ENCODE measurements at places on chromosomes 5 and 9.
A peak's percentile ranks its signal among the peaks of the same experiment; 100 is the strongest.

- DNase-seq, result peak; percentile 81
Measured at GRCh38 chr5:1140171-1140817, 28.4 kb upstream of the SLC12A7 start.

GRCh38 chr5:132391870-132392269 lies 22.4 kb downstream of the SLC22A5 start:
- no peak for DNase-seq

GRCh38 chr5:36055984-36056383 lies 10.7 kb downstream of the UGT3A2 start:
- no peak for DNase-seq

GRCh38 chr9:131153595-131153994 lies 28.2 kb downstream of the NUP214 start:
- no peak for DNase-seq

- DNase-seq, result no peak
Measured at GRCh38 chr5:78669331-78669730, 20.8 kb upstream of the LHFPL2 start.

DNA sequence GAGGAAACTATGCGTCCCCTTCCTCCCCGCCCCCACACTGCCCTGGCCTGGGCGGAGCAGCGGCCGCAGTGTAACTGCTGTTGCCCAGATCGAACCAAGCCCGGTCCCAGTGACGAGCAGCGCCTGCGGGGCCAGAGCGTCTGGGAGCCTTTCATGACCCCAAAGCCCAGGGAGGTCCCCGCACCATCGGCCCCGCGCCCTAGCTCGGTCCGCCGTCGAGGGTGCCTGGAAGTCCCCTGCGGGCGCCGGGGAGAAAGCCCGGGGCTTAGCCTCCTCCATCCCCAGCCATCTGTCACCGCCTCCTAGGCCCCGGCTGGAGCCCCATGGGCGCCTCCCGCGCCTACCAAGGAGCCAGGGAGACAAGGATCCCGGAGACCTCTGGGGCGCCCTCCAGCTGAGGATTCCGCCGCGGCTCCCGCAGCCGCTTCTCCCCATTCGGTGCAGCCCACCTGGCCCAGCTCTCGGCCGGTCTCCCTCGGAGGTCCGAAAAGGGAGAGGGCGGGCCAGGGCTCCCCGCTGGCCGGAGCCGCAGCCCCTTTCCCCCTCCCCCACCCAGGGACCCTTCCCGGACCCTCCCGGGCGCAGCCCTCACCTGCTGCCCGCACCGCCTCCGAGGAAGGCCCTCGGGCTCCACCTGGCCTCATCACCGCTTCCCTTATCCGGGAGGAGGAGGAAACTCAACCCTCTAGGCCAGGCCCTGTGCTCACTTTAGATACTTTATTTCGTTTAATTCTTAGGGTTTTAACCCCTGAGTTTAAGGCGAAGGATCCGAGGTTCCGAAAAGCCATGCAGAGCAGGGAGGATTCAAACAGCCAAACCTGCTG lies 45.6 kb downstream of the APTX start:
- no peak for DNase-seq

DNA sequence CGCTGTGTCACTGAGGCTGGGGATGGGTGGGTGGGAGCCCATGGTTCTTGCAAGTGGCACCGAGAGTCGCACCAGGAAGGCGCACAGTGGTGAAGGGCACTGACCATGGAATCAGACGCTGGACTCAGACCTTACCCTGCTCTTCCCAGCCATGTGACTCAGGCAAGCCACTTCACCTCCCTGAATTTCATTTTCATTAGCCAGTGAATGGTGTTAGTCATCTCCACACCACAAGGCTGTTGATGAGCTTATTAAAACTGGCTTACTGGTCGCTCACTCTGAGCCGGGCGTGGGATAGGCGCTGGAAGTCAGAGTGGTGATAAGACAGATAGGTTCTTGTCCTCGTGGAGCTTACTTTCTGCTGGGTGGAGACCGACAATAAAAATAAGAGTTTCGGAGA lies 25.1 kb downstream of the FGF18 start:
- peak; percentile 28 for DNase-seq

- DNase-seq, result peak; percentile 65
Measured at GRCh38 chr5:145237843-145238242, 597.3 kb downstream of the PRELID2 start.

DNA sequence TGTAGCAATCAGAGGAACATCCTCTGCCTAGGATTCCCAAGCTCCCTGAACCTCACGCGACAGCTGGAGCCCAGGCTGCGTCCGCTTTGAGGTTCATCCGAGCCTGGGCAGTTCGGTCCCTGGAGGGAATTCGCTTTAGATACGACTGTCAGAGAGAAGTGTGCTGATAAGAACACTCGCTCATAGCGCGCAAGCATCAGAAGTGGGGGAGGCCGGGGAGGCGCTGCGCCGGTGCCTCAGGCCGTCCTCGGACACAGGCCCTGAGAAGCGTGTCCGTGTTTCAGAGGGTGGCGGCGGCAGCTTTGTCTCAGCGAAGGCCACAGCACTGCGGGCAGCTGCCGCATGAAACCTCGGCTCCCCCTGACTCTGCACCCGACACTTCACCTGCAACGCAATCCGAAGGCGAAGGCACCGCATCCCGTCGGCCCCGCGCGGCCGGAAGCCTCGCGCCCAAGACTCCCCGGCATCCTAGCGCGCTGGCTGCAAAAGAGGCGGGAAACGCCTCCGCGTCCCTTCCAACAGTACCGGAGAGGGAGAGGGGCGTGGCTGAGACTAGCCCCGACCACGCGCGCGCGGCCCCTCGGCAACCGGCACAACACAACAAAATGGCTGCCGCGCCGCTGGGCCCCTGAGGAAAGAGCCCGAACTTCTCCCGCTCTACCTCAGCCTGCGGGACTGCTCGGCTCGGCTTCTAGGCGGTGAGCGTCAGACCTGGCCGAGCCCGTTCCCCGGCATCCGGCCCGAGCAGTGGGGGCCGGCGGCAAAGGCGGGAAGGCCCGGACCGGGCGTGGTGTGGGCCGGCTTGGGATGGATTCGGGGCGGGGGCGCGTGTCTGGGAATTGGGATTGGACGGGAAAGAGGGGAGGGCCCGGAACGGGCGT lies at the start of gene CNTRL:
Gene CNTRL, plus strand, starts transcription at position 586 of the 881 bp plus-strand sequence. CDS start 13,372 bp downstream, outside the sequence.
- peak; percentile 90 for DNase-seq

DNA sequence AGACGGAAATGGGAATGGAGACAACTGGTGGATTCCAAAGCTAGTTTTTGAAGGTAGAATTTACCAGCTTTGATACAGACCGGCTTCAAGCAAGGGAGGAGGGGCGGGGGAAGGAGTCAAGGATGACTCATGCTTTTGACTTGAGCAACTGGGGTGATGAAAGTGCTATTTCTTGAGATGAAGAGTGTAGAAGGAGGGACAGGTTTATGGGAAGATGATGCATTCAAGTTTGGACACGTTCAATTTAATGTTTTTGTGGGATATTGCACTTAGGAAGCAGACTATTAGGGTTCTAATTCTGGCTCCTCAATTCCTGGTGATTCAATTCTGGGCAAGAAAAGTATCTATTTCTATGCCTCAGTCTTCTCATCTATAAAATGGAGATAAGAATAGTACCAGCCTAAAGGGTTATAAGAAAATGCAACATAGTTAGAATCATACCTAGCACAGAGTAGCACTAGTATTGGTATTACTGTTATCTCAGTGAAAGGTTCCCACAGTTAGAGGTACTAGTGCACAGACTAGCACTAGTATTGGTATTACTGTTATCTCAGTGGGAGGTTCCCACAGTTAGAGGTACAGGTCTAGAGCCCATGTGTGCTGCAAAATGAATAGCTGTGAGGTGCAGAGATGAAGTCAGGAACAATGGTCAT lies 4.6 kb downstream of the NIPAL4 start:
- peak; percentile 54 for DNase-seq

DNA sequence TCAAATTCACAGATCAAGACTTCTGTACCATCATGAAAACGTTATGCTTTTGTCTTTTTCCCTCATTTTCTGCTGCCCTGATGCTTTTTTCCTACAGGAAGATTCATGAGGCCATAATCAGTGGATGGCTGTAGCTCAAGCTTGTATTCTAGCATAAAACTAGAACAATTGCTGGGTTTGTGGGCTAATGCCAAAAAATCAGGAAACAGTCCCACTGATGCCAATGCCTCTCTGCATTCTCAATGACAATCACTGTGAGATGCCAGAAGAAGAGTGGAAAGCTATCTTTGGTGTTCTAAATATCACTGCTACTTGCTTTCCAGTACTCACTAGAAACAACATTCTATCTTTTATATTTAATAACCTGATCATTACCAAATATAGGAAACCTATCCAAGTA lies 33.3 kb upstream of the FAM170A start:
- no peak for DNase-seq

DNA sequence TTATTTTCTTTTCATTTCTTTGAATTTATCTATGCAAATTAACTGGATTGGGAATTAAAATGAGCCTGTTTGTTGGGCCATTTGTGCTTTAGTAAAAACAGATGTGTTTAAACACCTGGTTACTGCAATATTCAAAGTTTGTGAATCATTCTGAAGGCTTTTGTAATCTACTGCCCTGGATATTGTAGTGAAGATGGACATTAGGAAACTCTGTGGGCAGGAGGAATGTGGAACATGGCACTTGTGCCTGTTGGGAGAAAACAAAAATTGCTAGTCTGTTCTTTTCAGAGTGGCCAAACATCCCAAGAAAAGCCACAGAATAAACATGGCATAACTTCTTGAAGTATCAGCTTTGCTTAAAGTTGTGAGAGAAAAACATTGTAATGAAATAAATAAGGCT lies 40.8 kb downstream of the CHSY3 start:
- no peak for DNase-seq

DNA sequence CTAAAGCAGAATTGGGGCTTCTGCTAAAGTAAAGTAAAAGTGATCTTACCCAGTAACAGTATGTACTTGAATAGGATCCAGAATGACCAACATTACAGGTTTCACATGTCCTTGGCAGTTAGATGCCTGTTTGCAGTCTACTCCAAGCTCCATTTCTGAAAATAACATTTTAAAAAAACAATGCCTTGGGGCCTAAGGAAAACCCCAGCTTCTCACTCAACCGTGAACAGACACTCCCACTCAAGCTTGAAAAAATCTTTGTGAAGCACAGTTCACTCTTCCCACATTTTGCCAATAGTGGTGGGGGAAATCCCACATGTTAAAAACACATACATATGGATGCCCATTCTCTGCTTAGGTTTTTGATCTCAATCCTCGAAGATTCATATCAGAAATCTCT lies 304.1 kb downstream of the ARRDC3 start:
- no peak for DNase-seq

DNA sequence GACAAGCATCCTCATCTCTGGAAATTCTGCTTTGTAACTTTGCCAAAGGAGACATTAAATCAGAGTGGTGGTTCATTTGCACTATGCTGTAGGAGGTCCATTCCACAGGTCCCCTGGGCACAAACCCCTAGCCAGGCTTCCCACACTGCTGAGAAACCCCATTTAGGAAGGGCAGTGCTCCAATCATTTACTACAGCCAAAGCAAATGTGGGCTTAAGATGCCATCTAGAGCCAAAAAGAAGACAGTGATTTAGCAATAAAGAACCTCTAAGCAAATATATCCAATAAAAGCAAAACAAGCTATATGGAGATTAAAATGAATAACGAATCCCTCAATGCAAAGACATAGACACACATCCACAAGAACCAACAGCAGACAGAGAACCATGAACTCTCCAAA lies 129.0 kb upstream of the ALDH1B1 start:
- peak; percentile 57 for DNase-seq
